A549 treated with CORT108297 at 1 μM for 4 hours (cell line): ENCODE measurements at places on chromosomes 16 and 17. TPM values are rescaled to one million over a fixed set of nuclear protein-coding genes. Genes with fewer than 3 reads are reported as not detected.

The CIBAR2 gene
- total RNA-seq, result 0.13 to 0.15 TPM in 2 of 5 replicates, not detected in the others

The MEAK7 gene
- total RNA-seq, result 43.1 to 62.5 TPM (median 54.6 TPM) in 5 replicates

The FBXW10 gene
- total RNA-seq, result 0.92 to 1.7 TPM (median 1.3 TPM) in 5 replicates

The KRT32 gene
- total RNA-seq, result 0.05 TPM in 1 of 5 replicates, not detected in the others

The XAF1 gene
- total RNA-seq, result 0.06 to 0.16 TPM in 2 of 5 replicates, not detected in the others
